ENCODE measurements at places on chromosomes 1 and 21.
A peak's percentile ranks its signal among the peaks of the same experiment; 100 is the strongest.

GRCh38 chr1:21931171-21932093 lies 5.7 kb downstream of the HSPG2 start:
- no peak for DNase-seq

DNA sequence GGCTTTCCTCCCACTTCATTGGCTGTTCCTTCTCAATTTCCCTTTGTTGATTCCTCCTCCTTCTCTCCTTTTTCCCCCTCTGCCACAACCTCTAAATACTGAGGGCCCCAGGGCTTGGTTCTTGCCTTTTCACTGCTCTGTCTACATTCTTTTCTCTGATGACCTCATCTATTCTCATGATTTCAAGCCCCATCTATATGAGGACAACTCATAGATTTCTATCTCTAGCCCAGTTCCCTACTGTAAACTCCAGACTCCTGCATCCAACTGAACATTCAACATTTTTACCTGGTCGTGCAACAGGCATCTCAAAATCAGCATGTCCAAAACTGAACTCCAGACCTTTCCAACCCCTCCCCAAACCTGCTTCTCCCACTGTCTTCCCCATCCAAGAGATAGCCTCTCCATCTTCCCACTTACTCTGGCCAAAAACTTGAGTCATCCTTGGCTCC lies 11.5 kb upstream of the SLC9A1 start:
- DNase-seq: no peak

DNA sequence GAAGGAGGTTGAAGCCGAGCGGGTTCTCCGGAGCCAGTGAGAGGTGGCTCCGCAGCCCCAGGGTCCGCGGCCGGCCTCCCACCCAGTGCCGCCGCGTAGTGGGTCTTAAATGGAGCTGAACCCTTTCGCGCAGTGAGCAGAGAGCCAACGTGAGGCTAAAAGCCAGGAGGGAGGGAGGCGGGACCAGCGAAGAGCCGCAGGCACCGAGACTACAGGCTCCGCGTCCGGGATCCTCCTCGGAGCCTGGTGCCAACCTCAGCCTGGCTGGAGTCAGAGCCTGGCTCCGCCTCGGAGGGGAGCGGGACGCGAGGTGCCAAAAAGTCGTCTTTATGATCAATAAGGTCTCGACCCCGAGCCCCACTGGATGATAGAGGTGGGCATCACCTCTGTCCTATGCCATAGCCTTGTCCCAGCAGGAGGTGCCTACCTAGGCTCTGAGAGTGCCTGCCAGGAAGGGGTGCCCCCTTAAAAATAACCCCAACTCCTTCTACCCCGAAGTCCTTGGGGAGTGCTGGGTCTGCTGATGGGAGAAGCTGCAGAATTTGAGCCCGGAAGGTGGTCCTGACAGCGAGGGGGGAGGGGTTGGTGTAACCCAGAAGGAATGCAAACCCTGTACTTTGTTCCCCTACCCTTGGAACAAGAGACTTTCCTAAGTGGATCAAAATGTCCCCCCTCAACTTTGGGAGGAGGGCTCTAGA lies 1.6 kb downstream of the IGSF21 start:
- no peak for DNase-seq

DNA sequence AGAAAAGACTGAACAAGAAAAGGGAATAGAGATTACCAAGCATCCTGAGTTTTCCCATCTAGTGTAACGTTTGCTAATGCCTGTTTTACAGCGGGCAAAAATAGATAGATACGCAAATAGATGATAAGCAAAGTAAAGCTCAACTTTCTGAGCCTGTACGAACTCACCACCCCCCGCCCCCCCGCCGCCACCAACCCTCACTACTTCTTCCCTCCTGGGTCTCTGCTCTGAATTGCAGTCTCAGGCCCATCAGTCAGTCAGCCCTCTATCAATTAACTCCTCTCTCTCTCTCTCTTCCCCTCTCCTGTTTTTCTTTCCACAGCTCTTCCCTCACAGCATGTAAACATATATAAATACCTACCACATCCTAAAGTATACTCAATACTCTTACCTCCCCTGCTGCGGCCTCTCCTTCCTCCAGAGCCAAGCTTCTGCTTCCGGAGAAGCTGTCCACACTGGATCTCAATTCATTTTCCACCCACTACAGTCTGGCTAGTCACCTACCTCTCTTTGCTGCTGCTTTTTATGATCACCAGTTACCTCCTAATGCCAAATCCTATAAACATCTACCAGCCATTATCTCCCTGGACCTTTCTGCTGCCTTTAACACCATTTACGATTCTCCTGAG lies 64.6 kb downstream of the CAPN2 start:
- no peak for DNase-seq

DNA sequence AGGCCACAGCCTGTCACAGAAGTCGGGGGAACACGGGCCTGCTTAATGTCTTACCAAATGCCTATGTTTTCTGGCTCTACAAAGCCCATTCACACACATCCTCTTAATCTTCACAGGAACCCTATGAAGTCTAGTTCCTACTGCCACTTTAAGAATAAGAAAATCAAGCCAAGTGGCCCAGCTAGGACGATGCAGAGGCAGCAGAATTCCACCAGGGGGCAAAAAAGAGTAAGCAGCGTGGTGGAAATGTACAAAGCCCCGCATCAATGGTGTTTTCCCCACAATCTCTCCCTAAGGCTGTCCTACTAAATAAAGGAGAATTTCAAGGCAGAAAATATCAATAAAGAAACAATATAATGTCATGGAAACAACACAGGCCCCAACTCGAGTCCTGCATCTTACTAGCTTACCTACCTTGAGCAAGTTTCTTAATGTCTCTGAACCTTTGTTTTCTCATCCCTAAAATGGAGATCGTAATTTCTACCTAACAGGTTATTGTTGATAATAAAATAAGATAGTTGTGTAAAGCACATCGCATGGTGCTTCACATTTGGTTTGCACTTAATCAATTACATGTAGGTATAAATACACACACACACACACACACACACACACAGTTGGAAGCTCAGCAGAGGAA lies 21.4 kb downstream of the SEC16B start:
- peak; percentile 77 for DNase-seq

DNA sequence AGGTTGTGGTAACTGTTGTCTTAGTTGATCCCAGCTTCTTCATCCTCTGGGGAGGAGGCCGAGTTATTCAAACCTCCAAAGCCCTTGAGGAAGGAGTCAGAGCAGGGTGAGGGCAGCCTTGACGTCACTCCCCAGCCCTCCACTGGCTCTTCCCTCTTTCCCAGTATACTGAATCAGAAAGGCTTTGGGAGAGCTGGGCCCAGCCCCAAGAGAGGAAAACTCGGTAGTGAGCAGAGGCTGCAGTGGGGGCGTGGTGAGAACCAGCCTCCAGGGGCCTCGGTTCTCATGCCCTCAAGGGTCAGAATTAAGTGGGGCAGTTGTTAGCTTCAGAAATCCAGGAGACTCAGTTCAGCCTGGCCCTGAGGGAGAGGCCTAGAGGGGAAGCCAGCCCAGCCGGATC lies 1.8 kb upstream of the GJA4 start:
- no peak for DNase-seq

All from globus pallidus (tissue), 1 donor.